ENCODE measurements at places on chromosomes 13 and 19.

- DNase-seq, result no peak
Observed at GRCh38 chr13:72726726-72727416, 558 bp downstream of the MZT1 start.

GRCh38 chr19:35298561-35298972 is 6.6 kb downstream of the MAG start:
- no peak for DNase-seq

DNA sequence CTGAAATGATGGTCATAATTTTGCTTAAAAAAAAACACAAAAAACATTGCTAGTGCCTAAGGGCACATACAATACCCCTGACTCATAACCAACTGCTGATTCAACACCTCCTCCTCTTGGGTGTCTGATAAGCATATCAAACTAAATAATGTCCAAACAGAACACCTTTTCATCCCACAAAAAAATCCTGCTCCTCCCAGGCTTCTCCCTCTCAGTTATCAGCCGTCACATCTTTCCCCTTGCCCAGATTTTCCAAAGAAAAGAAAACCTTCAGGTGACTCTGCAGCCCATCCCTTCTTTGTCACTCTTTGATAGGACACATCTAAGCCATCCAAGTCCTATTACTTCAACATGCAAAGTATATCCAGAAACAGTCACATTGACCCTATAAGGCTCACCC is 46.9 kb downstream of the ABCC4 start:
- DNase-seq, result peak; percentile 44

- no peak for DNase-seq
Observed at GRCh38 chr19:55578031-55578760, 2.5 kb downstream of the ZNF579 start.

DNA sequence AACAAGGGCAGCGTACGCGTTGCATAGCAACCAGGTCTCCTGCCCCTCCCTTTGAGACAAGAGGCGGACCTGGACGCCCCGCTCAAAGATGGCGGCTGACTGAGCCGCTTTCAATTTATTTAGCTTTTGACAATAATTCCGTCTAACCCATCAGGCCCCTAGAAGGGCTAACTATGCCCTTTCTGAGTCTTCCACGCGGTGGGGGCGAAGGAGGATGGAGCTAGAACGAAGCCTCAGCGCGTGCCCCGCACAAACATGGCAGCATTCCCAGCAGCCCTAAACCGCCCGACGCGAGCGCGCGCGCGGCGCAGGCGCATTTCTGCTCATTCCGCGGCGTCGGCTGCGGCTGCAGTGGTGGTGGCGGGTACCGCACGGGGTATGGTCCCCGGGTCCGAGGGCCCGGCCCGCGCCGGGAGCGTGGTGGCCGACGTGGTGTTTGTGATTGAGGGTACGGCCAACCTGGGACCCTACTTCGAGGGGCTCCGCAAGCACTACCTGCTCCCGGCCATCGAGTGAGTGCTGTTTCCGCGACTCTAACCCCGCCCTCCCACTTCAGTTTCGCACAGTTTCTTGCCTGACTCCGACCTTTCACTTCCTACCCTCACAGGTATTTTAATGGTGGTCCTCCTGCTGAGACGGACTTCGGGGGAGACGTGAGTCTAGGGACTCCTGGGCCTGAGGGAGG is at the start of gene MED25:
MED25 (plus strand) TSS at position 326 of the 685 bp plus-strand sequence; CDS start at position 379, 53 bp downstream.
- DNase-seq, result peak; percentile 97

GRCh38 chr19:34430738-34431625 is 2.8 kb downstream of the UBA2 start:
- peak; percentile 37 for DNase-seq

DNA sequence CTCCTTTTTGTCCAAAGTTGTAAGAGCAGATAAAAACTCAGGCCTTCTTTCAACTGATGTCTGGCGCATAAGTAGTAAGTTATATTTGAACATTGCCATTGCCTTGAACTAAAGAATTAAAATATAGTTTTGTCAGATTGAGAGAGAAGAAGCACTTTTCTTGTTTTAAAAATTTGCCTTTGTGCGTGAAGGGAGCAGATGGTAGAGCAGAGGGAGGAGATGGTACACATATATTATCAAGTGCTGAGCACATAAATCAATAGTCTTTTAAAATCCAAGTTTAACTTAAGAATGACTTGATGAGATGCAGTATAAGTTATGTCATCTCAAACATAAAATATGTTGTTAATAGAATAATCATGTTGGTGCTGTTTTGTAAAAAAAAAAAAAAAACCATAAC is 504.6 kb upstream of the KLHL1 start:
- DNase-seq, result no peak

GRCh38 chr19:18292462-18292809 is 11.0 kb upstream of the JUND start:
- DNase-seq, result peak; percentile 71

DNA sequence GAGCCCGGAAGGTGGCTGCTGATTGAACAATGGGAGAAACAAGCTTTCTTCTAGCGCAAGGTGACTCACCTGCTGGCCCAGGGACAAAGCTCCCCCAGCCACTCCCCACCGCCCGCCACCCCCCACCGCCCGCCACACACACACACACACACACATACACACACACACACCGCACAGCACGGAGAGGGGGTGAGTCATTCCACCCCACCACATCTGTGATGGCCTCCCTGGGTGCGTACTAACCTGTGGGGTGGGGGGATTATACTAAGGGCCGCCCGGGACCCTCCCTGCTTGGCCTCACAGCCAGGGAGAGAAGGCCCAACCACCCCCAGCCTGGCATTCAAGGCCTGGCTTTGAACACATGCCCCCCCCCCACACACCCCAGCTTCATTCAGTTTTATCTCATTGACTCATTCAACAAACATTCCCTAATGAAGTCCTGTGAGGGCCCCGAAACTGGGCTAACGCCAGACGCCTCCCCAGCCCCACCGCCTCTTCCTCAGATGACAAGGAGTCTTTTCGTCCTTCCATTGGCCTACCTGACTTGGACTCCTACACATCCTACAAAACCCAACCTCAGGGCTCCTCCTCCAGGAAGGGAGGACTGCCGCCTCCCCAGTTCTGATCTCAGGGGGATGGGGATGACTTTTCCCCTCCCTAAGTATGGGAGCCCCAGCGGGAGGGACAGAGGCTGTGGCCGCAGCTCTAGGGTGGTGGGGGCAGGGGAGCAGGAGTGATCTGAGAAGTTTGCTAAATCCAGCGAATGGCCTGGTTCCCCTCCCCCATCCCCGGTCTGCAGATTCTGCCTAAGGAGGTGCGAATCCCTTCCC is 5.8 kb upstream of the ONECUT3 start:
- peak; percentile 98 for DNase-seq

- no peak for DNase-seq
Observed at GRCh38 chr19:30393046-30393445, 20.9 kb downstream of the ZNF536 start.

GRCh38 chr13:98885600-98885999 is 92.3 kb downstream of the DOCK9 start:
- DNase-seq, result no peak

DNA sequence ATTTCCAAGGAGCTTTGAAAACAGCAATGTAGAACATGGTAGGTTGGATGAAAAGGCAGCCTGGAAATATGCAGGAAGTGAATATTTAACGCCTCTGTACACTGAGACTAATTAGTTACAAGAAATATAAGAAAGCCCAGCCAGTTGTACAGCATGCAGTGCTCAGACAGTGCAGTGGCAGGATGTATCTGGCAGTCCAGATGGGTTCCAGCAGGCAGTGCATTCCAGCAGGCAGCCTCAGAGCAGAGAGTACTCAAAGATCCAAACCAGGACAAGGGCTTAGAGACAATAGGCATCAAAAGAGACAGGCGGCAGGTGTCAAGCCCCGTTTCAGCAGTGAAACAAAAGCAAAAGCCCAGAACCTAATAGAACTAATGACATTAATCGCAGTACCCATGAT is 2776.3 kb downstream of the PCDH9 start:
- DNase-seq, result no peak

GRCh38 chr19:30778061-30778460 is 405.9 kb downstream of the ZNF536 start:
- DNase-seq, result no peak

- DNase-seq, result no peak
Observed at GRCh38 chr19:33621811-33622504, at the start of gene CHST8. TSS of gene CHST8 (plus strand) at chr19:33621953. CDS start at chr19:33689262, 67,309 bp downstream.

- DNase-seq, result no peak
Observed at GRCh38 chr13:53920916-53921315, 892.3 kb downstream of the OLFM4 start.

DNA sequence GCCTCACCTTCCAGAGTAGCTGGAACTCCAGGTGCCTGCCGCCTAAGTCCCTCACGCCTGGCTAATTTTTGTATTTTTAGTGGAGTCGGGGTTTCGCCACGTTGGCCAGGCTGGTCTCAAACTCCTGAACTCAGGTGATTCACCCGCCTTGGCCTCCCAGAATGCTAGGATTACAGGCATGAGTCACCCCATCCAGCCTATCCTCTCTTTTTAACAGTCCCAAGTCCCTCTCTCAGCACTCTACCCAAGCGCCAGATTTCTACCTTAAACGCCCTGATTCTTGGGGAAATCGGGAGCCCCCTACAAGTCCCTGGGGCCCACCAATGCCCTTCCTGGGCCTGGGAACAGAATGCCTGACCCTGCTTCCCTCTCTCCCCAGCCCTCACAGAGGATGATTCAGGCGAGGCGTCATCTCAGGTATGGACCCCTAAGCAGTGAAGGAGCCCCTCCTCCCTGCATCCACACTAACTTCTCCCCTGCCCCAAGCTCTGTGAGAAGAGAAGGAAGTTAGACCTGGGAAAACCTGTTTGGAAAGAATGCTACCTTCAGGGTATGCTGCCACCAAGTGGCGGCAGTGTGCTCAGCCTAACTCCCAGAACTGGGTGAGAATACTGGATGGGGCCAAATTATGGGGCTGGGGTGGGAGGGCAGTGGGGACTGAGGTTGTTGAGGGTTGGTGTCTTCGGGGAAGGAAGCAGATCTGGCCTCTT is 20.8 kb upstream of the EBI3 start:
- peak; percentile 43 for DNase-seq

- no peak for DNase-seq
Observed at GRCh38 chr13:47628666-47629065, 372.4 kb downstream of the SUCLA2 start.

DNA sequence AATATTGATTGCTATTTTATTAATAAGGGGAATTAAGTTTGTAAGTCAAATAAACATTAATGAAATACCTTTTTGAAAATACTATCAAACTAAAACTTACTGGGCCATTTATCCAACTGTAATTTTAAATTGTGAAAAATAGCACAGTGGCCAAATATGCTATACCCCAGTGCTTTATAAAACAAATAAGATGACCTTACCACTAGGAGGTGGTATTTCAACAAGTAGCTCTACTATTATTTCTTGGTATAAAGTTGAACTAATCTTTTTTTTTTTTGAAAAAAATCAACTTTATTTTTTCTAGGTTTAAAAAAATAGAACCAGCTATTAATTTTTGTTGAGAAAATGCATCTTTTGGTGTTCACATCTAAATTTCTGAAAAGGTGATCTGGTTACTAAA is 14.7 kb downstream of the LACC1 start:
- no peak for DNase-seq

DNA sequence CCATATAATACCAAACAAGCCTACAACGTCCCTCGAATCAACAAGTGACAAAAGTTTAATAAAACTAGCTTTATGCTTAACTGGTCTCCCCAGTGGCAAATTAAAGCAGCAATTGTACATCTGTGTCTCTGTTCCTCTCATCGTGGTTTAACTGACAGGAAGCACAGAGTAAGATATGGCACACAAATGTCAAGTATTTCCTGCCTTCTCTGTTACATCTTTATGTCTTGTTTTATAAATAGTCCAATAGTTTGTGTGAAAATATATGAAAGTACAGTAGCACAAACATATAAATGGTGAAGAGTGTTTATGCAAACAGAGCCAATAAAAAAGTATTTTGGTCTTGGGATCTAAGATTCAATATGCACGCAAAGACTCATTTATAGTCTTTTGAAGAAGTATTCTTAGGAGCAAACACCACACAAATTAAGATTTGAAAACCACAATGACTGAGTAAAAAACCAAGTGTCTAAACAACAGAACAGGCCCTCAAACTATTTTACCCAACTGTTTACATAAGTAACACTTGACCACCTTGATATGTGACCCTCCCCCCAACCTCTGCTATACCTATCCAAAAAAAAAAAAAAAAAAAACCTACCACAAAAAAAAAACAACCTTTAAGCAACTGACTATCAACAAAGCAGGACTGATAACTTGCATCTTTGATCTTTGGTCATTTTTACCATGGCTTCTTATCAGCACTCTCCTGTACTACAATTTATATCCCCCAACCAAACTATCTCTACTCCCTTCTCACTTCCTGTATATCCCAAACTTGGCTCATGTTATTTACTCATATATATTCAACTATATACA is 14.0 kb downstream of the ELF1 start:
- no peak for DNase-seq

DNA sequence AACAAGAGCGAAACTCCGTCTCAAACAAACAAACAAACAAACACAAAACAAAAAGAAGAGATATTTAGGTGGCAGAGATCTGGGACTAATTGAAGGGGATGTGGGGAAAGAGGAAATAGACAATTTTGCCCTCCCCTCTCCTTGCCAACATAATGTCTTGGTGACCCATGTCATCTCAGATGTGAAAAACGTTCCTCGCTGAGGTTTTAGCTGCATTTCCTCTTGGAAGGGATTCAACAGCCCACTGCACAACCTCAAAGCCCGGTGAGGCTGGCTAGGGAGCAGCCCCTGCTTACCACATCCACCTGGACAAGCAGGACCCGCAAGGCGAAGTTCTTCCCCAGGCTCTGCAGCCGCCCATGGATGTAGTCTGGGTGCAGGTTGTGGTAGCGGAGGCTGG is 4.9 kb downstream of the ERCC1 start:
- no peak for DNase-seq

GRCh38 chr13:99626461-99627082 is 125.3 kb downstream of the TM9SF2 start:
- DNase-seq, result no peak

GRCh38 chr13:44918326-44919103 is 70.8 kb downstream of the NUFIP1 start:
- DNase-seq, result peak; percentile 93

DNA sequence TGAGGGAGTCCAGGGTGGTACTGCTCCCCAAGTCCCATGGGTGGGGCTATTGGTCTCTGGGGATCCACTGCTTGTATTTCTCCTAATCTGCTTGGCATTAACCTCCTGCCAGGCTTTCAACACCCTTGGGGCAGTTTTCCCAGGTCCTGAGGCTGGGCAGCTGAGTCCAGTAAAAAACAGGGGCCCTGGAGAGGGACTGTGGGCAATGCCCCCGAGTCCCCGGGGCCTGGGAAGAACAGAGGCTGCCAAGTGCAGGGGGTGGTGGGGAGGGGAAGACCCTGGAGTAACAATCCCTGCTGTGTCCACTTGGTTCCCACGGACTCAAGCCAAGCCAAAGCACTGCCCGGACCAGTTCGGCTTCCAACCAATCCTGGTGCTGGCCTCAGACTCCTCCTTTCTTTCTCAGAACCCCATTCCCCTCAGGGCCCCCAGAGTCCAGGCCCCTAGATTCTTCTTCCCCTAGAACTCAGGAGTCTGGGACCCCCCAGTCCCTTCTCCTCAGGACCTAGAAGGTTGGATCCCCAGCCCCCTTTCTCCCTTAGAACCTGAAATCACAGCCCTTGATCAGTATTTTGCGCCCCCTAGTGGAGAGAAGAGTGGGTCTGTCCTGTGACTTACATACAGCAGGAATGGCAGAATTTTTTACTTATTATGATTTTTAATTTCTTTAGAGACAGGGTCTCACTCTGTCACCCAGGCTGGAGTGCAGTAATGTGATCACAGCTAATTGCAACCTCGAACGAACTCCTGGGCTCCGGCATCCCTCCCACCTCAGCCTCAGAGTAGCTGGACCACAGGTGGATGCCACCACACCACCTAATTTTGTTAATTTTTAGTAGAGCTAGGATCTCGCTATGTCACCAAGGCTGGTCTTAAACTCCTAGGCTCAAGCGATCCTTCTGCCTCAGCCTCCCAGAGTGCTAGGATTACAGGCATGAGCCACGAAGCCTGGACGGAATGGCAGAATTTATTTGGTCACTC is 3.7 kb upstream of the CLPTM1 start:
- peak; percentile 60 for DNase-seq
